ENCODE measurements at places on chromosomes 1 and 21. TPM values are rescaled to one million over a fixed set of nuclear protein-coding genes. Genes with fewer than 3 reads are reported as not detected.

GRCh38 chr1:90835661-90836344, 118.7 kb upstream of the BARHL2 start:
- H3K36me3 ChIP-seq: no peaks in the 10 kb centered on the region
- H3K4me3 ChIP-seq: no peak overlapping the region
- peaks cover 3% of the 10 kb centered on the region for H3K4me1 ChIP-seq
- H3K27ac ChIP-seq: no peak overlapping the region
- DNase-seq: peak; percentile 22
- peaks cover 91% of the 10 kb centered on the region for H3K27me3 ChIP-seq

GRCh38 chr1:51671527-51672325, 54.8 kb downstream of the OSBPL9 start:
- H3K27ac ChIP-seq: no peak overlapping the region
- peak; percentile 27 for DNase-seq
- H3K36me3 ChIP-seq: no peaks in the 10 kb centered on the region
- H3K27me3 ChIP-seq: no peaks in the 10 kb centered on the region

- H3K27ac ChIP-seq: no peak overlapping the region
- no peaks in the 10 kb centered on the region for H3K4me1 ChIP-seq
- DNase-seq: no peak
- no peak overlapping the region for H3K4me3 ChIP-seq
Observed at GRCh38 chr21:35350965-35351364, 301.9 kb upstream of the RUNX1 start.

DNA sequence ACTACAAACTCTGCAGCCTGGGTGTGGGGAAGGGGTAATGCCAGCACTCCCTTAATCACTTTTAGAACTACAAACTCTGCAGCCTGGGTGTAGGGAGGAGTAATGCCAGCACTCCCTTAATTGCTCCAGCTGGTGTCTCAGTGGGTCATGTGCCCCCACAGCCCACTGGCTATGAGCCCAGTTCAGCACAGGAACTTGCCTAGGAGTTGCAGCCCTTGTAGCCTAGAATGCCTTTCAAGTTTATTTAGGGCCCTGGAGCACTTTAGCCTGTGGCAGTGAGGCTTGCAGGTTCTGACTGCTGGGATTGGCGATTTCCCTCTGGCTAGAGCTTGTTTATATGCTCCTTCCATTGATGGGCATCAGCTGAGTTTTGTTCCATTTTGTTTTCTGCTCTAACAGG, 17.1 kb downstream of the VN1R5 start:
- peaks cover 5% of the 10 kb centered on the region for H3K4me1 ChIP-seq
- H3K27ac ChIP-seq: peak overlapping the region; percentile 36
- no peaks in the 10 kb centered on the region for H3K36me3 ChIP-seq

DNA sequence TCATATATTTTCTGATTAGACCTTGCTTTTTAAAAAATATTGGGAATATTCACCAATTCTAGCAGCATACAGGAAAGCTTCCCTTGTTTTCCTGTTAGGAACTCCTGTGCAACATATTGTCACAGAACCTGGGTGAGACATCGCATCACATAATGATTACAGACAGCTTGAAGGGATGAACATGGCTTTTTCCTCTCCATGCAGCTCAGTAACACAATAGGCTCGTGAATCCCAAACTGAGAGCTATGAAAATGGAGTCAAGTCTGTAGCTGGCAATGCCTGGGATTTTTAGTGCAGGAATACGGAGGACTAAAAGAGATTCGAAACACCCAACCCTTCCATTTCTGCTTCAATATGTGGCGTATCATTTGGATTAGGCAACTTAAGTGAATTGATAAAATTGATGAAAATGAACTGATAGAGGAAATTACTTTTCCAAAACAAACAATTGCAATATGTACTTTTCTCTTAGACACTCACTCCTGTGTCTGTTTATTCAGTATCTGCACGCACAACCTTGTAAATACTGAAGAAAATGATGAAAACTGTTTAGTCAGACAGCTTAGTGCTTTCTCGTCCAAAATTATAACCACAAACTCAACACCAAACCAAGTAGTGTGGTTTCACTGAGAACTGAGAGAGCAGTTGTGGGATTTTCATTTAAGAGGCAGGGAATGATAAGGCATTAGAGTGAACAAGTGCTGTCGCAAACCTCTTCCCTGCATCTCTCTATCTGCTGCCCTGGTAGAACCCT, 250.4 kb downstream of the PTBP2 start:
- H3K4me1 ChIP-seq: no peaks in the 10 kb centered on the region
- no peaks in the 10 kb centered on the region for H3K27me3 ChIP-seq
- H3K27ac ChIP-seq: no peak overlapping the region
- DNase-seq: no peak
- no peak overlapping the region for H3K4me3 ChIP-seq
- no peaks in the 10 kb centered on the region for H3K36me3 ChIP-seq

- H3K27ac ChIP-seq: no peak overlapping the region
- no peak overlapping the region for H3K4me3 ChIP-seq
- DNase-seq: peak; percentile 82
- no peaks in the 10 kb centered on the region for H3K27me3 ChIP-seq
- H3K36me3 ChIP-seq: no peaks in the 10 kb centered on the region
- no peaks in the 10 kb centered on the region for H3K4me1 ChIP-seq
Observed at GRCh38 chr1:231357831-231358354, 19.8 kb downstream of the SPRTN start.

- H3K4me3 ChIP-seq: peak within 1 kb of the TSS; percentile 94
- H3K27ac ChIP-seq: peak within 1 kb of the TSS; percentile 93
- H3K36me3 ChIP-seq: peaks cover 4% of the 10 kb centered on the region
- peaks cover 12% of the 10 kb centered on the region for H3K4me1 ChIP-seq
Observed at GRCh38 chr1:109483672-109484518, at the start of gene ATXN7L2. TSS of gene ATXN7L2 (plus strand) at chr1:109483905. CDS start at chr1:109483954, 49 bp downstream.

GRCh38 chr1:185956881-185957280, 222.7 kb downstream of the HMCN1 start:
- no peak overlapping the region for H3K4me3 ChIP-seq
- no peaks in the 10 kb centered on the region for H3K36me3 ChIP-seq
- no peaks in the 10 kb centered on the region for H3K4me1 ChIP-seq
- no peak overlapping the region for H3K27ac ChIP-seq

GRCh38 chr1:177170756-177171535, at the start of gene BRINP2:
TSS of gene BRINP2 (plus strand) at chr1:177170958. CDS start at chr1:177229877, 58,919 bp downstream.
- no peaks in the 10 kb centered on the region for H3K36me3 ChIP-seq
- H3K27ac ChIP-seq: no peak within 1 kb of the TSS
- no peaks in the 10 kb centered on the region for H3K4me1 ChIP-seq

DNA sequence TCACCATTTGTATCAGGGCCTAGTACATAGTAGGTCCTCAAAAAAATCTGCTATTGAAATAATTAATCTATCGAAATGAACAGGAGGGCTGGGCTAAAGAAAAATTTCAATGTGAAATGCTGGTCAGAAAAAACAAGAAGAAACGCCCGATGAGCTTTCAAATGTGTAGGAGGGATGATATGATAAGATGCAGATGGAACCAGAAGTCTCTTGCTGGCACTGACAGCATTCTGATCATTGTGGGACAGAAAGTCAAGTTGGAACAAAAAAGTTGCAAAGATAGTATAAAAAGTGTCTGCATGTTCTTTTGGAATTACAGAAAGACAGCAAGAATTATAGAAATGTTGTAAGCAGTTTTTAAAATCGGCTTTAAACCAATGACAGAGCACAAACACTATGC, 11.1 kb downstream of the G0S2 start:
- H3K27me3 ChIP-seq: no peaks in the 10 kb centered on the region
- no peak overlapping the region for H3K4me3 ChIP-seq
- no peaks in the 10 kb centered on the region for H3K4me1 ChIP-seq
- H3K36me3 ChIP-seq: no peaks in the 10 kb centered on the region
- no peak overlapping the region for H3K27ac ChIP-seq

- peak; percentile 45 for DNase-seq
- H3K4me1 ChIP-seq: no peaks in the 10 kb centered on the region
- peaks cover 2% of the 10 kb centered on the region for H3K27me3 ChIP-seq
- no peak within 1 kb of the TSS for H3K27ac ChIP-seq
Observed at GRCh38 chr1:209937996-209938959, at the start of gene SYT14. TSS of gene SYT14 (plus strand) at chr1:209938217. CDS start at chr1:209938265, 48 bp downstream.

DNA sequence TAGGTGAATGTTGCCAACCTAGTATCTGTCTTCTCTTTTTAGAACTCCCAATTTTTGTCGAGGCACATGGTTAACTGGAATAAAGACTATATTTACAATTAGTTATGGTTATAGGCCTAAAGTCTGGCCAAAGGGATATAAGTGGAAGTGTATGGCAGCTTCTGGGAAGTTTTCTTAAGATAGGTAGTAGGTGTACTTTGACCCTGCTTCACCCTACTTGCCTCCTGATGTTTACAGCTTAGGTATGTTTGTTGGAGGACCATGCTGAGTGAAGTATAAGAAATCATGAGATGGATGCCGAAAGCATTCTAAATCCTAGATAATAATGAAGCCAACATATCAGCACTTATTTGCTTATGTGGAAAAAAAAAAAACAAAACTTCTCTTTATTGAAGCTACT, 272.1 kb downstream of the S1PR1 start:
- H3K27ac ChIP-seq: no peak overlapping the region
- H3K36me3 ChIP-seq: no peaks in the 10 kb centered on the region
- H3K27me3 ChIP-seq: no peaks in the 10 kb centered on the region
- no peaks in the 10 kb centered on the region for H3K4me1 ChIP-seq
- no peak for DNase-seq

GRCh38 chr1:155858800-155859233, 550 bp upstream of the SYT11 start:
- H3K27me3 ChIP-seq: no peaks in the 10 kb centered on the region
- H3K36me3 ChIP-seq: peaks cover 8% of the 10 kb centered on the region

- no peak overlapping the region for H3K27ac ChIP-seq
- no peaks in the 10 kb centered on the region for H3K36me3 ChIP-seq
- H3K4me3 ChIP-seq: no peak overlapping the region
Observed at GRCh38 chr21:27423038-27423437, 456.1 kb upstream of the ADAMTS5 start.

- no peaks in the 10 kb centered on the region for H3K36me3 ChIP-seq
- H3K4me3 ChIP-seq: peak overlapping the region; percentile 36
- H3K4me1 ChIP-seq: no peaks in the 10 kb centered on the region
- no peaks in the 10 kb centered on the region for H3K27me3 ChIP-seq
- H3K27ac ChIP-seq: no peak overlapping the region
Observed at GRCh38 chr1:7752512-7753417, 18.3 kb upstream of the VAMP3 start.

DNA sequence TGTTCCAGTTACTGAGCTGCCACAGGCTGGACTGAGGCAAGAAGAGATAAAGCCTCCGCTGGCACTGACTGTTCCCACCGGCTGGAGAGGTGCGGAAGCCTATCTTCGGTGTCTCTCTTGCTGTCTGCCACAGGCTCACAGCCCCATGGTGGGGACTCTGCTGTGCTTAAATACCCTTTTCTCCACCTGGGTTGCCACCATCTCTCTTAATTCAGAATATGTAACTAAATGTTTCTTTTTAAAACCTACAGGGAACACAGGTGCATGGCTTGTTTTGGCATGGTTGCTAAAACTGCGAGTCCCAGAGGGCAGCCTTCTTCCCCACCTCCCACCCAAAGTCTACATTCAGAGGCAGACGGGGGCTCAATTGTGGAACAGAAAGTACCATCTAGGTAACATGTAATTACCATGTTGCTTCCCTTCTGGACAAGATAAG, 8.1 kb upstream of the LBR start:
- no peaks in the 10 kb centered on the region for H3K36me3 ChIP-seq
- H3K4me3 ChIP-seq: no peak overlapping the region
- no peaks in the 10 kb centered on the region for H3K27me3 ChIP-seq
- peaks cover 8% of the 10 kb centered on the region for H3K4me1 ChIP-seq

- peak; percentile 79 for DNase-seq
- no peaks in the 10 kb centered on the region for H3K4me1 ChIP-seq
- H3K27me3 ChIP-seq: no peaks in the 10 kb centered on the region
- H3K4me3 ChIP-seq: no peak overlapping the region
- no peak overlapping the region for H3K27ac ChIP-seq
- H3K36me3 ChIP-seq: no peaks in the 10 kb centered on the region
Observed at GRCh38 chr1:6259491-6260362, 1.2 kb downstream of the GPR153 start.

GRCh38 chr1:46613661-46614603, 2.7 kb downstream of the MOB3C start:
- H3K4me3 ChIP-seq: peak overlapping the region; percentile 15
- peak; percentile 75 for DNase-seq
- peaks cover 12% of the 10 kb centered on the region for H3K4me1 ChIP-seq
- no peaks in the 10 kb centered on the region for H3K27me3 ChIP-seq

GRCh38 chr1:31910933-31911332, 27.2 kb downstream of the PTP4A2 start:
- no peaks in the 10 kb centered on the region for H3K4me1 ChIP-seq
- no peak overlapping the region for H3K27ac ChIP-seq
- H3K27me3 ChIP-seq: no peaks in the 10 kb centered on the region
- H3K4me3 ChIP-seq: no peak overlapping the region
- peaks cover 10% of the 10 kb centered on the region for H3K36me3 ChIP-seq

GRCh38 chr1:116373431-116374352, 648 bp downstream of the ATP1A1 start:
- peak; percentile 64 for DNase-seq
- H3K4me3 ChIP-seq: peak overlapping the region; percentile 84
- H3K27me3 ChIP-seq: no peaks in the 10 kb centered on the region
- H3K36me3 ChIP-seq: peaks cover 16% of the 10 kb centered on the region
- H3K4me1 ChIP-seq: peaks cover 11% of the 10 kb centered on the region
- H3K27ac ChIP-seq: peak overlapping the region; percentile 97

DNA sequence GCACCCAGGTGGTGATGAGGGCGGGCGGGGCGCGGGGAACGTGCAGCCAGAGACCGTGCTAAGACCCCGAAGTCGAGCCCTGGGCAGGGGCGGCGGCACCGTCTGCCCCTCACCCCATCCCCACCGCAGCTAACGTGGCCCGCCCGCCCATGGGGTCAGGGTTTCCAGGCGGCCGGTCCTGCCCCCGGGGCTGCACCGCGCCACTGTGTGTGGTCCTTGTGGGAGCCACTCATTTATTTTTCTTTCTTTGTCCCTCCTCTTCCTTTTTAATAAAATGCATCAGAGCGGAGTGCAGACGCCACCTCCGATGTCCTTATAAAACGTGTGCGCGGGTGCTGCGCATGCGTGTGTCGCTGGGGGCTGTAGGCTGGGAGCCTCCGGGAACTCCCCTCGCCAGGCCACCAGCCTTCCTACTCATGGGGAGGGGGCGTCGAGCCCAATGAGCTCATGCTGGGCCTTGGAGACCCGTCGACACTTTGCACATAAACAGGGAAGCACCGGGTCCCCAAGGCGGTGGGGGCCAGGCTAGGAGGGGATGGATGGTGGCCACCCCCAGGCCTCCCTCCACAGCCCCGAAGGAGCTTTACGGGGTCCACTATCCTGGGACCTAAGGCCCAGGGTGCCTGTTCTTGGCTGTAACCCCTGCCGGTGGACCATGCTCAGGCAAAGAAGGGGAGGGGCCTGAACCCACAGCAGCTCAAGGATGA, 59.9 kb downstream of the WNT9A start:
- peak; percentile 87 for DNase-seq
- H3K4me1 ChIP-seq: peaks cover 2% of the 10 kb centered on the region

GRCh38 chr1:204775546-204775945, 90.0 kb upstream of the LRRN2 start:
- H3K4me1 ChIP-seq: no peaks in the 10 kb centered on the region
- no peaks in the 10 kb centered on the region for H3K27me3 ChIP-seq
- no peak overlapping the region for H3K27ac ChIP-seq
- no peak for DNase-seq
- H3K36me3 ChIP-seq: no peaks in the 10 kb centered on the region
- H3K4me3 ChIP-seq: no peak overlapping the region

GRCh38 chr1:47235241-47235681, 3.2 kb upstream of the TAL1 start:
- no peaks in the 10 kb centered on the region for H3K36me3 ChIP-seq
- no peaks in the 10 kb centered on the region for H3K4me1 ChIP-seq
- peaks cover 37% of the 10 kb centered on the region for H3K27me3 ChIP-seq
- peak; percentile 53 for DNase-seq

FMOD gene
- total RNA-seq: 22.3 TPM

PHF13 gene
- 11.0 TPM for total RNA-seq

MEX3A gene
- total RNA-seq: 1.7 TPM

C1QB gene
- total RNA-seq: 296 TPM

KCTD3 gene
- 41.6 TPM for total RNA-seq

OVAAL gene
- total RNA-seq: not detected

S100A10 gene
- total RNA-seq: 467 TPM

Data from kidney (tissue), 22 donors.